Activated naive CD4-positive, alpha-beta T cell treated with Interleukin-2 at 50 U/mL for 16 hours (primary cell): ENCODE measurements at places on chromosomes 5 and 9.
A peak's percentile ranks its signal among the peaks of the same experiment; 100 is the strongest.

GRCh38 chr9:33320568-33321261 lies 30.4 kb downstream of the NFX1 start:
- no peak for DNase-seq

DNA sequence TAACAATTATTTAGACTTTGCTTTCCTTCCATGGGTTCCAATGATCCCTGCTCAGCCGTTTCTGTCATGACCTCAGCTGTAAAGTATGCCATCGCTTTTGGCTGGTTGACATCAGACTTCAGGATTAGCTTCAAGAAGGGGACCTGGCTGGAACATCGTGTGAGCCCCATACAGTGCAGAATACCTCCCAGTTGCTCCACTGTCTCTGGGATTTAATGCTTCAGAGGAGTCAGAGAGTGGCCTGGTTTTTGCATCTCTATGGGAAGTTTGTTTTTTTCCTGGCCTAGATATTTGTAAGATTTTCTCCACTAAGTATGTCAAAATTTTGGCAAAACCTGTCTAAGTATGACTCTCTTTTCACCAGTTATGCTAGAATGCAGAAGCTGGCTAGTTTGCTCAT lies 216.9 kb downstream of the GABBR2 start:
- DNase-seq = no peak

DNA sequence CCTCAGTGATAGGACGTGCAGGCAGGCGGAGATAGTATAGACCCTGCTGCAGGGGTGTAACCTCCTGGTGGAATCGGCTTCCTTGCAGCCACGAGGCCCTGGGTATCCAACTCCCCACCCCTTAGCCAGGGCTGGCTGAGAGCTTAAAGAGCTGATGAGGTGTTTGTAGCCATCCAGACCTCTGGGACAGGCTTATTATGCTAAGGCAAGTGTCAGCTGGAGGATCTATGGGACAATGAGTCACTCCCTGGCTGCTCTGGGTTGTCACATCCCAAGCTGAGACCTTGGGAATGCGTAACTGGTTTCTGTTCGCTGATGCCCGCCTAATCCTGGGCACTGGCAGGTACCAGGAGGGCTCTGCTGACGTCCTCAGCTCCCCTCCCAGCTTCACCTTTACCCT lies 38.9 kb downstream of the DAB2IP start:
- DNase-seq = no peak

- DNase-seq = peak; percentile 16
Measured at GRCh38 chr5:56710826-56711590, 104.3 kb upstream of the MAP3K1 start.

- DNase-seq = no peak
Measured at GRCh38 chr5:44797841-44798240, 10.9 kb upstream of the MRPS30 start.

DNA sequence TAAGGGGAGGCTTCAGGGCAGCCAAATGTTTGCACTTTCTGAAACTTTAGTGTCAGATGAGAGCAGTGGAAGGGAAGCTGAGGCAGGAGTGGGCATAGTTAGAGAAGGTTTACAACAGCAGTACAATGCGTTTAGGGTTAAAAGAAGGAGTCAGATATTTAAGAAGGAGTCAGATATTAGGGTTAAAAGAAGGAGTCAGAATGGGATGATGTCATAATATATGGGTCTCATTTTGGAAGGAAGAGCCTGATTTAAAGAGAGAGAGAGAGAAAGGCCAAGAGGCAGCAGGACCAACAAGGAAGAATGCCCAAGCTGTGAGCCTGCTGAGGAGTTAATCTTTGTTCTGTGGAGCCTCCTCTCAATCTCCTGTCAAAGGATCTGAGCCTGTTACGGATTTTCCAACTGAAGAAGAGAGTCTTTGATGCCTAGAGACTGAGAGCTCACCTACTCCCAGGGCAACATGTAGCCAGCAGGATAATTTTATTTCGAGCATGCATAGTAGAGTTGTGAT lies 9.5 kb downstream of the ISL1 start:
- DNase-seq = no peak

DNA sequence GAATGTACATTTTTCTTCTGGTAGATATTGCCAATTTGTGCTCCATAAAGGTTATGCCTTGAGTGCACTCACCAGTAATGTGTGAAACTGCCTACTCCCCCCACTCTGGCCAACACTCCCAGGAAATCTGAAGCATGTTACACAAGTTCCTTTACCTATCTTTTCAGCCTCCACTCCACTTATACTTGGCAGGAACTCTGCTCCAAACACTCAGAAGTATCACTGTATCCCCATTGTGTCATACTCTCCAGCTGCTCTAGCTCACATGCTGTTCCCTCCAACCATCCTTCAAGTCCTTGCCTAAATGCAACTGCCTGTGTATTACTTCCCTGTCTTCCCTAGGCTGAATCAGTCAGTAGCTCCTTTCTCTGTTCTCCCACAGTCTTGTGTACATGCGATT lies 28.3 kb downstream of the POU4F3 start:
- no peak for DNase-seq

- DNase-seq = no peak
Measured at GRCh38 chr5:83839788-83840187, 119.1 kb upstream of the HAPLN1 start.

DNA sequence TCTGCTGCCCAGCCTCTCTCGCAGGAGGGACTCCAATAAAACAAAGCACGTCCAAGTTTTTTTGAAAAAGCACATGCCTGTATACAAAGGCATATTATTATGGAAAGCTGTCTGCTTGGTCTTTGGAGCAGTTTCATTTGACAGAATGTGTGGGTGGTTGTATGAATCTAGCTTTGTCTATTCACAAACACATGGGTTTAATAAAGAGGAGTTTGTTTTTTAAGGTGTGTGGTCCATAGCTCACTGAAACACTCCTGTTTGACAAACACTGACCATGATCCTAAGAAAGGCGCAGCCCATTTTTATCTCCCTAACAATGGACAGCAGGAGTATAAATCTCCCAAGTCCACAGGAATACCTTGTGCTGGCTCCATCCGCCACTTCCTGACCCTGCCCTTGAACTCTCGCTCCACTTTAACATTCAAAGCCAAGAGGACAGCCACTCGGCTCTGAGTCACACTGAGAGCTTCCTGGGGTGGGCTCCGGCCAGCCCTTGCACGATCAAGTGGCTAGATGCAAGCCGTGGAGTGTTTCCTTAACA lies 371.9 kb downstream of the EBF1 start:
- DNase-seq = no peak

DNA sequence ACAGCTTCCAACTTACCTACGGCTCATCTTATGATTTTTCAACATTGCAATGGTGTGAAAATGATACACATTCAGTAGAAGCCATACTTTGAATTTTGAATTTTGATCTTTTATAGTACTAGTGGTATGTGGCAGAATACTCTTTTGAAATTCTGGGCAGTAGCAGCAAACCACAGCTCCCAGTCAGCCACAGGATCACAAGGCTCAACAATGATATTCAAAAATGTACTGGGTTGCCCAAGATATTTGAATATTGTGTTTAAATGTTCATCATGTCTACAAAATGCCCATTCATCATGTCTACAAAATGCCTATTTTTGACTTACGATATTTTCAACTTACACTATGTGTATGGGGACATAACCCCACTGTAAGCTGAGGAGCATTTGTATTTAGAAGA lies 81.3 kb upstream of the PRR16 start:
- no peak for DNase-seq

- no peak for DNase-seq
Measured at GRCh38 chr5:98638701-98639100, 134.8 kb upstream of the RGMB start.

DNA sequence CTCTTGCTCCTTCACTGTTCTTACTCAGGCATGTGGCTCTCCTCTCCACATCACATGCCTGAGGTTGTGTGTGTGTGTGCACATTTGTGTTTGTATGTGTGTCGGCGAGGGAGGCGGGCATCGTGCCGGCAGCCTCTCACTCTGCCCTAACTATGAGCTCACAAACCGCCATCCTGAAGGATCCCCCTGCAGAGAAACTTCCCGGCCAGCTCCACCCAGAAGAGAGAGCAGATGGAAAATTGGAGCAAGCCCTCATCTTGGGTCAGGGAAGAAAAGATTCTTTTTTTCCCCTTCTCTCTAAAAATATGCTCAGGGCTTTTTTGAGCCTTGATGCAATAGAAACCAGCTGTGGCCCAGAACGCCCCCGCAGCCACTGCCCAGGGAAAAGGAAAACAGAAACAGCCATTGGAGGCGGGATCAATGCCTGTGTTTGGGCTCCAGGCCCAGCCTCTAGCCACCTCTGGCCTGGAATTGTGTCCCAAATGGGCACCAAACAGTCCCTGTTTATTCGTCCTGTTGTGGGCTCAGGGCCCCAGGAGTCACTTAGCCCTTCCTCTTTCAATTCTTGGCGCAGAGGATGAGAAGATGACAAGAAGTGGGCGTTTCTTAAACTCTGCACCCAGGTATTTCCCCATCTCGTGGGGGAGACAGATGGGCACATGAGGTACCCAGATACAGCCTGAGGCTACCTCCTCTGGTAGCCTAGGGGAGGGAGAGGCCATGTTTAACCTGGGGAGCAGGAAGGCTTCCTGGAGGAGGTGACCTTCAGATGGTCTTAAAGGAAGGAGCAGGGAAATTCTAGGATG lies 151.5 kb downstream of the RGS3 start:
- DNase-seq = no peak

GRCh38 chr9:123238365-123238764 lies 30.0 kb downstream of the STRBP start:
- DNase-seq = no peak

DNA sequence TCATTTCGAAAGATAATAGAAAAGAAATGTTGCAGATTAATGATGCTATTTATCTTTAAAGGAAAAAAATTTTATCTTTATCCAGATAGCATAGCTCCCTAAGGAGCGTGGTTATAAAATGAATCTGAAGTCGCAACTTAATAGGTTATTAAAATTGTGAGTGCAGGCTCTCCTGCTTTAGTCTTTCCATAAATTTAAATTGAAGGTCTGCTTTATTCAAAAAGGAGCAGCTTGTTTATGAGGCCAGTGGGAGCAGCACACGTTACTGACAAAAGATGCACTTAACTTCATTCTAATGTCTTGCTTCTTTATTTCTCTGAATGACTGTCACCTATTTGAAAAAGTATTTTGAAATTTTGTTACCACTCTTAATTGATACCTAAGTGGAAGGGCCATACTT lies 95.0 kb downstream of the ZCCHC7 start:
- no peak for DNase-seq

- DNase-seq = no peak
Measured at GRCh38 chr5:17991775-17992174, 357.5 kb downstream of the TAF11L14 start.

DNA sequence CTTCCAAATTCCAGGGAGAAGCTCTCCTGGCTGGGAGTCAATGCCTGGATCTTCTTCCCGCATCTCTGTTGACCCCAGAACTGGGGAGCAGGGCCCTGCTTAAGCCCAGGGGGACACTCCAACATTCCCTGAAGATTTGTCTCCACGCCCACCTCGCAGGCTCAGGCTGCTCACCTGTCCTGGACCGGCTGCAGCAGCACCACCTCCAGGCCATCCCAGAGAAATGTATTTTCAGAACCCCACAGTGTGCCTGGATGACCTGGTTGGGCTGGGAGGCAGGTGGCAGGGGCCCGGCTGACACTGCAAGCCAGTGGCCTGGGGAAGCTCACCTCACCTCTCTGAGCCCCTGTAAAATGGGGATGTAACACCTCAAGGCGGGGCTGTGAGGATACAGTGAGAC lies 27.1 kb upstream of the ZBTB43 start:
- no peak for DNase-seq

GRCh38 chr5:31976169-31976568 lies 197.9 kb downstream of the GOLPH3 start:
- no peak for DNase-seq

GRCh38 chr5:112995764-112996618 lies 19.4 kb downstream of the DCP2 start:
- DNase-seq = peak; percentile 79

GRCh38 chr5:96903300-96903699 lies 27.0 kb downstream of the ERAP2 start:
- DNase-seq = no peak

- DNase-seq = peak; percentile 16
Measured at GRCh38 chr5:138603249-138603920, 28.2 kb upstream of the HSPA9 start.

DNA sequence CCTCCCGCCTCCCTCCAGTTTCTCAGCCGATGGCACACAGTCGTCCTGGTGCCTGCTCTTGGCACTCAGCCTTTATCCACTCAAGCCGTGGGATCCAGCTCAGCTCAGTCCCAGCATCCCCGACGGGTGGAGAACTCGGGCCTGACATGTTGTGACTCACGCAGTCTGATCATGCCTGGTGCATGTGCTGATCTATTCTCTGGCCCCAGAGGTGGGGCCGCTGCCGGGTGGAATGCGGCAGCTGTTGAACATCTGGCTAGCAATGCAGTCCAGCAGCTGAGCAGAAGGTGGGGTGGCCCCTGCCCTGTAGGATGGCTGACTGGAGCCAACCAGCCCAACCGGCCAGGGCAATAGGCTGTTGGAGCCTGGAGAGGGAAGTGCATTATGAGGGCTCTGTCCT lies 1.7 kb upstream of the AIF1L start:
- DNase-seq = no peak

DNA sequence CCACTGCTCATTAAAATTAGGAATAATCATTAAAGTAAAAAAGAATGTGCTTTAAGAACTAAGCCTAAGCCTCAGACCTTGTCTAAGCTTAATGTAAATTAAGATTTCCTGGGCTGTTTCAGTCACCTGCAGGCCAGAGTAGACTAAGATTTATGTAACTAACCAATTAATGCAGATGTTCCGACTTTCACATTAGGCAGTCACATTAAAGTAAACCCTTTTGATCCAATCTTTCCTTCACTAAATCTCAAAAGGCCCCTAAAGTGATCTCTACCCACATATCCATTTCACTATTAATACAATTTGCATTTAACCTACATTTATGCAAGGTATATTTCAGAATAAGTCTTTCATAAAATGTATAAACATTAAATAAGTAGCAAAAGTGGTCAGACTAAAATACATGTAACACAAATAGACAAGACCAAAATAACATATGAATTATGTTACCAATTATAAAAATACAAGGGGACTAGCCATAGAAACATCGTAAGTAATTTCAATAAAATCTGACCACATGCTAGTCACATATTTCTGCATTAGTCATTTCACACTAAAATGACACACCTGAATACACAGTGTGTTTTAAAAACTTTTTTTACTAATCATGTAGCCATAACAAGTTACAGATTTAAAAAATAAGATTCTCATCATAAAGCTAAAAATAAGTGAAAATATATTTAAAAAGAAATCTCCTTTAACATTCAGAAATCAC lies 7.7 kb downstream of the NR3C1 start:
- no peak for DNase-seq

GRCh38 chr9:87193925-87194868 lies 246.9 kb upstream of the GAS1 start:
- DNase-seq = no peak

GRCh38 chr5:95895251-95895650 lies 66.4 kb downstream of the ELL2 start:
- DNase-seq = no peak
